ENCODE measurements at places on chromosomes 6 and 20. TPM values are rescaled to one million over a fixed set of nuclear protein-coding genes. Genes with fewer than 3 reads are reported as not detected.

DNA sequence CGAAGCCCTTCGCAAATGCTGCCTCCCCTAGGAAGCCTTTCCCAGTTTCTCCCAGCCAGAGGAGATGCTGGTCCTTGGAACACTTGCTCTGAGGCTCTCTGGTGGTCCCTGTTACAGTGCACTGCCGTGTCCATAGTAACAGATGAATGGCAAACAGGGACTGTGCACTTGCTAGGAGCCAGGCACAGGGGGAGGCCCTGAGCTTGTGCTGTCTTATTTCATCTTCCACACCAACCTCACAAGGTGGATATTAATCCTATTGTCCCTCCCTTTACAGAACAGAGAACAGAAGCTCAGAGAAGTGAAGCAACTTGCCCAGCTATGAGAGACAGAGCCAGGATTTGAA lies 19.0 kb downstream of the SRC start:
- DNase-seq = no peak

Gene POU3F2
- total RNA-seq = not detected

GRCh38 chr6:92942549-92942948 lies 476.8 kb downstream of the EPHA7 start:
- DNase-seq = no peak

Gene TCP11
- not detected for total RNA-seq

Gene CD83
- total RNA-seq = 8.0 TPM

Gene TBX18
- total RNA-seq = 53.5 TPM

Gene HLA-DRB1
- total RNA-seq = 50.0 TPM

GRCh38 chr6:157898169-157898568 lies 75.1 kb downstream of the SNX9 start:
- no peak for DNase-seq

- no peak for DNase-seq
Measured at GRCh38 chr6:76633259-76633658, 560.8 kb upstream of the IMPG1 start.

Gene COL21A1
- 53.7 TPM for total RNA-seq

Gene MRPL18
- total RNA-seq = 34.8 TPM

GRCh38 chr6:27865850-27866356 lies 46.3 kb downstream of the OR2B2 start:
- no peak for DNase-seq

DNA sequence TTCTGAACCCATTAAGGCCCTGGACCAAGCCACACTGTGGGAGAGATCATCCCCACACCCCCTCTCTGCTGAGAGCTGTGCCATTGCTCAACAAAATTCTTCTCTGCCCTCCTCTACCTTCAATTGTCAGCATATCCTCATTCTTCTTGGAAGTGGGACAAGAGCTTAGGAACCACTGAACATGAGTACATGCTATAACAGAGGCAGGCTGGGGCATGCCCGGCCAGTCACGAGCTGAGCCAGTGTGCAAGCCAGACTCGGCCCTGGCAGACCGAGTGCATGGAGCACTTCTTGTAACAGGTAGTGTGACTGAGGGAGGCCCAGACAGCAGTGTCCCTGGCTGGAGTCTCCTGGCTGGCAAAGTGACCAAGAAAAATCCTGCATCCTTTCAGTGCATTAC lies 149.2 kb downstream of the MOXD1 start:
- no peak for DNase-seq

- no peak for DNase-seq
Measured at GRCh38 chr6:117956386-117956785, 49.3 kb downstream of the SLC35F1 start.

DNA sequence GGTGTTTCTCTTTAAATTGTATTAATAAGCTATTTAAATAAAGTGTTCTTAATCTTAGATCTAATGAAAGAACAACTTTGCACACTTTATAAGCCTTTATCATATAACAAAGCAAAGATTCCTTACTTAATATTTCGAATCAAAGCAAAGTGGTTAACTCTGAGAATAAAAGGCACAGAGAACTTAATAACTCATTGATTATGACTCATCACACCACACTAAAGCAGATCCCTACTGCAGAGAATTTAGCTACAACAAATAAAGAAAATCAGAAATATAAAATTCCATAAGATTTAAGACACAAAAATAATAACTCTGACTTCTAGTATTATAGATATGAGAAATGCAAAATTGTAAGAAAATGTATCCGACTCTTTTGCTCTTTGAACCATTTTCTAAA lies 135.6 kb upstream of the RUNX2 start:
- DNase-seq = no peak

DNA sequence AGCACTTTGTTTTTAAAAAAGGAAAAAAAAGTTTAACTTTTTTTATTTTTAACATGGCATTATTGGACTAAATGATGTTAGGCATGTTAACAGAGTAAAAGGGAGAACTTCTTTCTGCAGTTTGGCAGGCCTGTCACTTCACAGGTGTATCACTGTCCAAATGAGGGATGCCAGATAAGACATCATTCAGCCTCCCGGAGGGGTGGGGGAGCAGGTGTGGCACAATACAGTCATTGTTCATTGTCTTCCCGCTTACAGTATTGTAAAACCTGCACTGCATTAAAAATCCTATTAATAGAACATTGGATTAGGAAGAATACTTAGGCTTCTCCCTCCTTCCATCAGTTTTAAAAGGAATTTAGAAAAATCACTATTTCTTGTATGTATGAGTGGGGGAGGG lies 80.7 kb downstream of the CARMIL1 start:
- DNase-seq = no peak

Gene SYNDIG1
- 5.4 TPM for total RNA-seq

- DNase-seq = no peak
Measured at GRCh38 chr20:8291873-8292272, 159.8 kb downstream of the PLCB1 start.

- no peak for DNase-seq
Measured at GRCh38 chr6:113591896-113592827, 265.0 kb upstream of the MARCKS start.

DNA sequence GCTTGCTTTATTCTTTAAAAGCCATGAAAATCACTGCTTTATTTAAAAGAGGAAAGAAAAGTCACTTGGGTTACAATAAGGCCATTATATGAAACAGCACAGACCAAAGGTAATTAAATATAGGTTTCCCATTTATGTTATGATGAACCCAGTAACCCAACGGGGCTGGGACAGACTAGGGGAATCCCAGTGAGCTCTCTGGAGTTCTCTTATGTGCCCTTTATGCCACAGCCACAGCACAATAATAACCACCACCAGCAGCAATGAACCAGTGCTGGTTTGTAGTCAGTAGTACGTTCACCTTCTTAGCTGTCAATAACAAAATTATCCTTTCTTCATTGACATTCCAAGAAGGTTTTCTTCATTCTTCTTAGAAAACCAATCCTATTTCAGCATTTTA lies 87.4 kb downstream of the KIF13A start:
- DNase-seq = no peak

Gene PGC
- total RNA-seq = 53.1 TPM

GRCh38 chr6:12024699-12025434 lies 12.8 kb downstream of the HIVEP1 start:
- no peak for DNase-seq

DNA sequence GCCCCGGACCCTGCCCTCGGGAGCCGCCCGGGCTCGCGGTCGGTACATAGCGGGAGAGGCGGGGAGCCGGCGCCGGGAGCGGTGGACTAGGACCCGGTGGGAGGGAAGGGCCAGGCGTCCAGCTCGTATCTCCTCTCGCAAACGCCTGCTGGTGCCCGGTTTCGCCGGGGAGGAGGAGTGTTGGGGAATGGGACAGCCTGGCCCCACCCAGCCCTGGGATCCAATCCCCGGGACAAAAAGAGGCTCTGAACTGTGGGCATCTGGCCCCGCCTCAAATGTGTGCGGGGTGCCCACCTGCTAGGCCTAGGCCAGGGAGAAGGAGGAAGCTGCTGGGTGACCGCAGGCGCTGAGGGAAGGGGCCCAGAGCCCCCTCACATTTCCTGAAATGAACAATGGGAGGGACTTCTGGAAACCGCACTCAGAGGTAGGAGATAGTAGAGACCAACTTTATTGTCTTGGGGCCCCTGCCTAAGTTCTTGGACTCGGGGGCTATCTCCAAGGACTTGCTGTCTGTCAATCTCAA lies at the start of gene KCNK17:
KCNK17 (minus strand) TSS at position 147 of the 523 bp plus-strand sequence; CDS start at position 48, 99 bp downstream.
- DNase-seq = no peak

Gene GRM1
- total RNA-seq = not detected

Measured in thoracic aorta (tissue), 2 donors.